Activated gamma-delta T cell treated with Interleukin-2 at 50 U/mL for 16 hours (primary cell): ENCODE measurements at places on chromosomes 5 and 9.

DNA sequence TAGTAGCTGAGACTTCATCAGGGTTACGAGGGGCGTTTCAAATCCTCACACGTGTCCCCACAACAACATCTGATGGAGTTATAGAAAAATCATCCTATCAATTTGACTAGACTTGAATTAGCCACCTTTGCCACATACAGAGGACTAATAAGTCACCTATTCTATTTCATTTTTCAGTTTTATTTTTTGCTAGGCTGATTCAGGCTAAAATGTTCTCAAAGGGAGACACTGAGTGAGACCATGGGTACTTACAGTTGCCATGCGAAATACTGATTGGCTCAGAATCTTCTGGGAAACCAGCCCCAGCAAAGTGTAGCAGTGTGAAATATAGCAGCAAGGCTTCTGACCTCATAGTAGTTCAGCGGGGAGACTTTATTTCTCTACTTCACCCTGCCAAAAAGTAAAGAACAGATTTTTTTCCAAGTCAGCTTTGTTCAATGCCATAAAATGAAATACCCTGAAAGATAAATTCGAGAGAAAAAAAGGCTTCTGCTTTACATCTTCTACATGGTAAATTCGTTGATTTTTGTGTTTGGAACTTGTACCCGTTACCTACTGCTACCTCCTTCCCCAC lies 69.9 kb downstream of the SEMA6A start:
- DNase-seq, result no peak

DNA sequence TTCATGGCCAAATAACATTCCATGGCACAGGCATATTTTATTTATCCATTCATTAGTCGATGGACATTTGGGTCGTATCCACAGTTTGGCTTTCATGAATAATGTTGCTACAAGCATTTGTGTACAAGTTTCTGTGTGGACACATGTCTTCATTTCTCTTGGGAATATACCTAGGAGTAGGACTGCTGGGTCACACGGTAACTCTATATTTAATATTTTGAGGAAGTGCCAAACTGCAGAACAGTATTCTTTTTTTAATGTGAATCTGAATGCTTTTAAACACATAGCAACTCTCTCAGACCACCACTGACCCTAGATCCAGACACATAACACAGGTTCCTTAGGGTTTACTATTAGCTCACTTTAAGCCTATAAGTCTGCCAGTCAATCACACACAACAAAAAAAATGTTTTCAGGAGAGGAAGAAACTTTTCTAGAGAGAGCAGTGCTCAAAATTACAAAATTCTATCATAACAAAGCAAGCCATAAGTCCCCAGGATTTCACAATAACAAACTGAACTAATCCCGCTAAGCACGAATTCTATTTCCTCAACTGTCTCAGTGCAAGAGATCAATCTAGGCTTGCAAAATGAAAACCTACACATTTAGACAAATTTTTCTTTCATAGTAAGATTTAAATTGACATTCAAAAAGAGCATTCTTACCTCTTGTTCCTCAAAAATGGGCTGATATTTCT lies 41.8 kb upstream of the GABBR2 start:
- no peak for DNase-seq

DNA sequence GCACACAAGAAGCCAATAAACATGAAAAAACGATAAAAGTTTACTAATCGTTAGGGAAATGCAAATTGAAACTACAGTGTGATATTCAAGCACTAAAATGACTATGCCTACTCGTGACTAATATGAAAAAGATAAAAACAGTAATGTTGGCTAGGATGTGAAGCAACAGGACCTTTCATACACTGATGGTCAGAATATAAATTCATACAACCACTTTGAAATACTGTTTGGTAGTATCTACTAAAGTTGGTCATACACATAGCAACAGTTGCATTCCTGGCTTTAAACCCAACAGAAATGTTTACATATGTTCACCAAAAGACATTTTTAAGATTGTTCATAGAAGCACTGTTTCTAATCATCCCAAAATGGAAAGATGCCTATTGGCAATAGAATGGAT lies 24.3 kb downstream of the FBXO38 start:
- no peak for DNase-seq

- no peak for DNase-seq
Observed at GRCh38 chr5:55986931-55987330, 7.8 kb downstream of the IL6ST start.

GRCh38 chr9:121865060-121865459 lies 213.6 kb downstream of the DAB2IP start:
- DNase-seq, result no peak

GRCh38 chr9:109463924-109464625 lies 34.0 kb downstream of the PTPN3 start:
- DNase-seq, result no peak

DNA sequence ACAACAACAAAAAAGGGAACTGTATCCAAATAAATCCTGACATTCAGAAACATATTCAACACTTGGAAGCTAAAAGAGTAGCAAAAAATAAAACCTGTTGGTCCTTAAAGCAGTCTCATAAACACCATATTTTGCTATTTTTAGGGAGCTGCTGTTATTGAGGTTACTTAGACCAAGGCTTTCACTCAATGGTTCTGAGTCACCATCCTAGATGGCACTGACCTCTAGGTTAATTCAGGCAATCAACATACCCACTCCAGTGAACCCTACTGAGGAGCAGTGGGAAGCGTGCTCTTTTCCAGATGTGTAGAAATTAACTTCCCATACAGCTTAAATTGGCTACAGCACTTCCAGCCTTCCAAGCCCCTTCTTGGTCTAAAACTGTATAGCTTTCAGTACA lies 5.2 kb downstream of the GNAQ start:
- no peak for DNase-seq

DNA sequence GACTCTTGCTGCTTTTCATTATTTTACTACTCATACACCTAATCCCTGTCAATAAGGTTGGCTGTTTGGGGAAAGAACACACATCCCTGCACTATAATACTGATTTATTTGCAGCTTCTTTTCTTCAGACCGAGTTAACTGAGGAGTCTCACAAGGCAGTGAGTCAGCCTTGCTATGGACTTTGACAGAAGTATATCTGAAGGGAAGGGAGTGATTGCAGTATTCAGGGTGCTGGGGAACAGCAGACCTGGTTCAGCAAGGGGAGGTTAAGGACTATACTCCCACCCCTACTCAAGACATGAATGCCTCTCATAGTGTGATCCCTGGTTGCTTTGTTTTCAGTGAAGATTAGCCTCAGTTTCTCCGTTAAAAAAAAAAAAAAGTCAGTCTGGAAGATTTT lies 99.8 kb downstream of the TLE4 start:
- DNase-seq, result no peak
